ENCODE measurements at places on chromosomes 7 and 10.

GRCh38 chr10:99742254-99742653 lies 10.2 kb downstream of the CUTC start:
- no peak for DNase-seq

DNA sequence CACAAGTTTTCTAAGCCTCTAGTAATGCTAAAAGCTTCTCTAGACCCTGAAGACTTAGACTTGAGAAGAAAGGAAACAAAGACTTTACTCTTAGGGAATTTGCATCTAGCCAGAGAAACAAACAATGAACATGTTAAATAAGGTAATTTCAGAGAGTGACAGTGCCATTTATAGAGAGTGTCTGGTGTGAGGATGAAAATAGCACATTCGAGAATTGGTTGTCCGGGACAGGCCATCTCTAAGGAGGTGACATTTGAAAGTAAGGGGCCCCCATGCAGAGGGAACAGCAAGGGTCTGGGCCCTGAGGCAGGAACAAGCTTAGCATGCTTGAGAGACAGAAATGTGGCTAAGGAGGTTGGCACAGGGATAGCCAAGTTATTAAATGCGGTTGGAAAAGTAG lies 48.1 kb downstream of the ADAM22 start:
- DNase-seq = peak; percentile 71

- no peak for DNase-seq
Measured at GRCh38 chr10:636016-636730, 53.3 kb downstream of the DIP2C start.

DNA sequence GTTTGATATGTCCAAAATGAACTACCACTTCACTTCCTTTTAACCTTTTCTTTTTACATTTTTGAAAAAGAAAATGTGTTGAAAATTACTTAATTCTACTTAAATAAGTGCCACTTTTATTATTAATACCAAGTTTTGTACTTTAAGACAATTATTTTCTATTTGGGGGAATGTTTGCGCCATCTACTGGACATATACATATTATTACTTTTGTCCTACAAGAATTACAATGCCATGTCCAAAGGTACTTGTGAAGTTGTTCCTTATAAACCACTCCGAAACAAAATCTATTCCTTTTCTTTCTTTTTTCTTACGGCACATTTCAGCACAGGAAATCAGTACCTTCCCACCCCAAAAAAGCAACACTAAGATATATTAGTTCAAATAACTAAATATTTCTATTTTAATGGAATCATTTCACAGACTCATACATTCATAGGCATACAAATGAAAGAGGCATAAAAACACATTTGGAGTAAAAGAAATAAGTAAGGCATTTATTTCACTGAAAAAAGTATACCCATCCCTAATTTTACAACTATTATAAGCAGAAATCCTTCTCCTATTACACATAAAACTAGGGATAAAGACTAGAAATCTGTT lies 169.9 kb downstream of the RNF133 start:
- DNase-seq = no peak

GRCh38 chr7:15284396-15284795 lies 277.4 kb downstream of the AGMO start:
- no peak for DNase-seq

DNA sequence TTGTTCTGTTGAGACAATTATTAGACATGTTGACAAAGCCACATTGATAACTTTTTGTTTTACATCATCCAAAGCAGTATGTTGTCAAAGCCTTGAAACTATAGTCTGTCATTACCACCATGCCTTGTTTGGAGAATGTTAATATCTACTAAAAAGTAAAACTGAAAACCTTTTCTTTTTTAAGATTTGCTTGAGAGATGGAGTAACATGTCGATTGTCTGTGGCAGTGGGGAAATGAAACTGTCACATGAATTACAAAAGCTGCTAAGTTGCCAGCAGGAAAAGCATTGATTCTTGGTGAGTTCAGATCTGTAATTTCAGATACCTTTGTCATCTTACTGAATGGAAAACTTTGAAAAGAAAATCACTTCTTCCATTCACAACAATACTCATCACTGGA lies 69.1 kb downstream of the TFPI2 start:
- DNase-seq = no peak

DNA sequence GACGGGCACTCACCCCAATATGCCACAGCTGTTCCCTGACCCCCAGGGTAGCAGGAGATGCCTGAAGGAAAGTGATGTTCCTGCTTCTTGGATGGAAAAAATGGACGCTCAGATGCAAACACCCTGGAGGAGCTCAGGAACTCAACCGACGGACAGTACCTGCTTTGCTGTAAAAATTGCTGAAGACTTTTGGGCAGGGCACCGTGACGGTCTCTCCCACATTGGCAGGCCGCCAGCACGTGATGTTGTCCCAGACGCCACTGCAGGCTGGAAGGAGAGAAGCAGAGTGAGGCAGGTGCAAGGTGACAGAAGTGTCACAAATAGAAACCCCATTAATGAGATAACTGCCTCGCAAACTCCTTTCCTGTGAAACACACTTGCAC lies 35.0 kb downstream of the VIPR2 start:
- no peak for DNase-seq

DNA sequence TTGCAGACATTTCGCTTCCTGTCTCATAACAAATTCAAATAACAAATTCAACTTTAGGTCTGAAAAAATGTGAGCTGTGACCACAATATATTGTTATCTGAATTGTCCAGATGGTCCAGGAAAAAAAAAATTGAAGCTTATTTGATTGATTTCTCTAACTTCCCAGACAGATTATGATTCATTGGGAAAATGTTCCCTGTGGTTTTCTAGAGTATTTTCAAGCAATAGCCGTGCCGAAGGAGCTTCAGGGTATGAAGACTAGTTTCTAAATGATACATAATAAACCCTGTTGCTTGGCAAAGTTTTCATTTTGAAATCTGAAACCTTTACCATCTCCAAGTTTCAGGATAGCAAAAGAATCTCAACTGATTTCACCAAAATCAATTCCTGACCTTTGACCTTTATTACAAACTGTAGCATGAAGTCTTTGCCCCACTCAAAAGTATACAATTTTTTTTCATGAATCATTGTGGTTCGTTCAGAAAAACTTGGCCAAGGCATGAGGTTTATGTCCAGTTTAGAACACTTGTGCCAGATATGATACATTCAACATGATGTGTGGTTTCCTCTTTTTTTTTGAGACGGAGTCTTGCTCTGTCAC lies 109.9 kb downstream of the JCAD start:
- DNase-seq = no peak

- DNase-seq = no peak
Measured at GRCh38 chr10:6191147-6191546, 11.6 kb upstream of the PFKFB3 start.

DNA sequence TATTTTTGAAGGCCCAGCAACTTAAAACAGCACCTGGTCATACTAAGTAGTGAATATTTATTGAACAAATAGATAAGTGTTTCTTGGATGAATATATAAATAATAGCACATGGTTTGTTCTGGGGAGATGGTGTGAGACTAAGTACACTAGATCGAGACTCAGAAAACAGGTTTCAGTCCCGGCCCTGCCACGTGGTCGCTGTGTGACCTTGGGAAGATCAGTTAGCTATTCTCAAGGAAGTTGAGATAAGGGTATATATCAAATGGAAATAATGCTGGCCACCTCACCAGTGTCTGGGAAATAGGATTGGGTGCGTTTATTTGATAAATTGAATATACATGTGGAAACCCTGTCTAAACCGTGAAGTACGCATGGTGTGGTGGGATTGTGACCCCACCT lies 354.6 kb downstream of the SDK1 start:
- no peak for DNase-seq

- no peak for DNase-seq
Measured at GRCh38 chr7:101644879-101645278, 15.8 kb upstream of the MYL10 start.

GRCh38 chr7:114264023-114264422 lies 150.6 kb upstream of the FOXP2 start:
- no peak for DNase-seq

GRCh38 chr7:16590424-16590823 lies 55.1 kb downstream of the ANKMY2 start:
- no peak for DNase-seq

DNA sequence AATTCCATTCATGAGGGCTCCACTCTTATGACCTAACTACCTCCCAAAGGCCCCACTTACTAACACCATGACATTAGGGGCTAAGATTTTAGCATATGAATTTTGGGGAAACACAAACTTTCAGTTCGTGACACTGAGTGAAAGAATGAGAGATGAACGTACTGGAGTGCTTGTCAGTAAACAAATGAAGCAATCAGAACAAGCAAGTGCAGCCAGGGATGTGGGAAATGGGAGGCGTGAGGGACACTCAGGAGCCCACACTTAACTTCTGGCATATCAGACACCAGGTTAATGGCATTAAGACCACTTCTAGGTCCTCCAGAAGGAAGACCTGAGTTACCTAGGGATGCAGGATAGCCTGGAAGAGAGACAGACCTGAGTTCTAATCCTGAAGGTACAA lies 2.3 kb upstream of the MDFIC start:
- DNase-seq = no peak

GRCh38 chr7:41292487-41292886 lies 410.4 kb downstream of the INHBA start:
- no peak for DNase-seq

- DNase-seq = no peak
Measured at GRCh38 chr10:93656155-93656554, 43.8 kb downstream of the PDE6C start.

GRCh38 chr10:46040004-46040403 lies 6.1 kb downstream of the MSMB start:
- no peak for DNase-seq

GRCh38 chr10:97729014-97729413 lies 7.9 kb upstream of the ZFYVE27 start:
- no peak for DNase-seq

GRCh38 chr7:103915680-103916357 lies 73.6 kb downstream of the RELN start:
- no peak for DNase-seq

DNA sequence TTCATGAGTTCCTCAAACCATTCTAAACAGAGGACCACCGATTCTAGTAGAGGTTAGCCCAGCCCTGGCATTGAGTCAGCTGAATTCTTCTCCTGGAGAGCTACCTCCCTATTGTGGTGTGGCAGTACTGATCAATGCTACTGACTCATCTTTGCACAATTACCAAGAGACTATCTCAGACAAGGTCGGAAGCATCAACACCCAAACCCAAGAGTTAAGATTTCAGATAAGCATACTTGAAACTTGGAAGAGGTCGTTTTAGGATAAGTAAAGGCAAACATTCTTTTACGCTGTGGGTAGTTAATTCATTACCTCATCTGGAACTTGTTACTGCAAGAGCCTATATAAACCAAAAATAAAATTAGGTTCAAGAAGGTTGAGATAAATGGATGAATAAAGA lies 154.6 kb upstream of the NRBF2 start:
- DNase-seq = no peak

DNA sequence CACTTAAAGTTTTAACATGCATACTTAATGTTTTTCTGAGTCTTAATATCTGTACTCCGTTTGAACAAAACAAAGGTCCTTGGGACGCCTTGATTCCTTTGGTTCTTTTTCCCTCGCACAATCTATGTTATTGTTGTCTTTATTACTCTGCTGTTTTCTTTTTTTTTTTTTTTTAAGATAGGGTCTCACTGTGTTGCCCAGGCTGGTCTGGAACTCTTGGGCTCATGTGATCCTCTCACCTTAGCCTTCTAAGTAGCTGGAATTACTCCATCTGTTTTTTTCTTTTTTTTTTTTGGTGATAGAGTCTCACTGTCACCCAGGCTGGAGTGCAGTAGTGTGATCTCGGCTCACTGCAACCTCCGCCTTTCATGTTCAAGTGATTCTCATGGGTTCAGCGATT lies 13.2 kb downstream of the MLLT10 start:
- no peak for DNase-seq

GRCh38 chr10:112026438-112026837 lies 157.1 kb downstream of the GPAM start:
- no peak for DNase-seq

DNA sequence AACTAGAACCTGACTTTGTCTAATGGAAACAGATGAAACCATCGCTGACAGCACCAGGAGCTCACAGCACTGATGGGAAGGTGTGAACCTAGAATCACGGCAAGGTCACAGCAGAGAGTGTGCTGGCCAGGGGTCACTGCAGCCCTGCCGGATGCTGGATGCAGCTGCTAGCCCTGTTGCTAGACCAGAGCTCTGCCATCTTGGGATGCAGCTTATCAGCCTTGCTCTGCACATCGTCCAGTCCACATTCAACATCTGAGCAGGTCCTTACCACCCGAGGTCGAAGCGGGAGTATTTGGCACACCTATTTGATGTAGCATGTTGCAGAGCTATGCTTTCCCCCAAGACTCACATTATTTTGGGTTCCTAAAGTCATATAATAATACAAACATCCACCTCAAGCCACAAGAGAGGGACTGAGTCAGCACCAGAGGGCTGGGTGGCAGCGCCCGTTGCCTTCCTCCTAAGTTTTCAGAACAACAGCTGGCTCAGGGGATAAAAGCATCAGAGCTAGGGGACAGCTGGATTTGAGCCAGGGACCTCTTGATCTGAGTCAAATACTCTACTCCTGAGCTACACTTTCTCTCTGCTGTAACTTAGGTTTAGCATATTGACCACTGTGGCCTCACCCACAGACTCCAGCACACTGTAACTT lies 135.3 kb downstream of the ZNF467 start:
- no peak for DNase-seq

All from HAP-1 (cell line).